ENCODE measurements at places on chromosomes 2 and 18.

- DNase-seq = peak; percentile 52
These were observed 161.2 kb upstream of the PIEZO2 start for GRCh38 chr18:11310476-11311086.

- no peak for DNase-seq
These were observed 24.5 kb downstream of the CREG2 start for GRCh38 chr2:101362777-101363176.

DNA sequence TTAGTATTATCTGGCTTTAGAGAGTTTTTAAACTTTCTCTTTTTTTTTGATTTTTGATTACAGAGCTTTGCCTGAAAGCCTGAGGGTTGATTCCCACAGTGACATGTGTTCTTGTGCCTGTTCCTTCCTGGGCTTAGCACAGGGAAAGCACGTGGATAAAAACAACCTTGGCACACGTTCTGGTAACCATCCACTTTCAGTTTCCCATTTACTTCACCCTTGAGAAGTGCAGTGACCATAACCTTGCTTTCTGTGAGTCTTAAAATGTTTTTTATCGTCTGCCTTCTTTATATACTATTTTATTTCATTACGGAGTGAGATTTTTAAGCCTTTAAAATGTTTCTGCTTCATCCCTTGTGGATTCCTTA is 11.5 kb downstream of the CD226 start:
- DNase-seq = no peak

- DNase-seq = no peak
These were observed 226.5 kb downstream of the IRS1 start for GRCh38 chr2:226573158-226573557.

DNA sequence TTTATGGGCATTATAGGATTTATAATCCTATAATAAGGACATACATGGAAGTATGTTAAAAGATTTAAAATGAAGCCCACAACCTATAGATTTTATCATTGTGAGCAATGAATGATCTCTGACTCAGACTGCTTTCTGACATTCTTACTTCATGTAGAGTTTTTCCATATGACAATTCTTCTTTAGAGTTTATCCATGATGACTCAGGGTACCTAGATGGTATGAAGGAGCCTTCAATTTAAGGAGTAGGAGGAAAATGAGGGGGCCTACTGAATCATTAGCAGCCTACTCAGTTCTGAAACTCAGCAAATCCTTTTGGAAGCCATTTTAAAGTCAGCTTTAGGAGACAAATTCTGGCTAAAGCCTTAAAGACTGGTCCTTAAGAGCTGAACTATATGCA is 10.4 kb downstream of the PELI1 start:
- DNase-seq = no peak

DNA sequence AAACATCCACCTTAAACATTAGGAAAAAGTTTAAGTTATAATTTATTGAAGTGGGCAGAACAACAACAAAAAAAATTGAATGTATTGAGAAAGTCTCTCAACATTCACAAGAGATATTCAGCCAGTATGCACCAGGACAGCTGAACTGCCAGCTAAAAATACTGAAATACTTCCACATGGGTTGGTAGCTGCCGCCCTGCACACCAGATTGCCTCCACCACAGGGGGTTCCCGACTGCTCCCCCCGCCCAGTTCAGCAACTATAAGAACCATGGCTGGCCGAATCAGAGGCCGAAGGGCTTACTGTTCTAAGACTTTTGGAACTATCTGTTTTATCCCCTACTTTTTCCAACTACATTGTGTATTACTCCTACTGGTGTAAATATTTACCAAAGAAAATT is 150.0 kb upstream of the LRP1B start:
- no peak for DNase-seq

GRCh38 chr2:44052584-44052983 is 56.8 kb upstream of the LRPPRC start:
- DNase-seq = no peak

DNA sequence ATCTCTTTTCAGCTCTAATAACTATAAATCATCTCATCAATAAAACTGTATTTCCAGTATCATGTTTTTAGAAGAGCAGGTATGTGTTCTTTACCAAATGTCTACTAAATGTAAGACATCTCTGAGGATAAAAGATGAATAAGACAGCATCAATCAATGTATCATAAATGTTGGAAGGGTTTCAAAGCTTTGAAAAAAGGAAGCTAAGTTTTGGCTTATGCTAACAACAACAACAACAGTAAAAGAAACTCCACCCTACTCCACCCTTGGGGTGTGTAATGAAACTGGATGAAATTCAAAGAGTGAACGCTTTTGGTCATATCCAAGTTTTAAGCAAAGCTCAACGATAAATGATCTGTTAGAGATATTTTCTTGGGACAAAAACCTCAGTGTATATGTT is 17.1 kb downstream of the PRKD3 start:
- DNase-seq = no peak

DNA sequence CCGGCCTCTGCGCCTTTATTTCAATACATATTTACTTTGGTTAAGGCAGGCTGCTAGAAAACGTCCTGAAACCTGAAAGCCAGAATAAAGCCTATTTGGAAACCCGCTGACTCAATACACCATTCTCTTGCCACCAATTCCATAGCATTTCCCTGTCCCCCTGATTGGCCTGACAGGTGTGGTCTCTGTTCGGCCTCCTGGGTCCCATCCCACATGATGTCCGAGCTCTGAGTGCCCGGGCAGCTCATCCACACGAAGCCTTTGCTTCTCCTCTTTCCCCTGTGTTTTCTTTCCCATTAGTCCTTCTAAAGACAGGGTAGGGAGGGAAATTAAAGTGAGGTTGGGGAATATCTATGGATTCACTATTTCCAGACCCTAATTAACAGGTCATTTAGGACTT is 42.6 kb upstream of the ZNF516 start:
- no peak for DNase-seq

GRCh38 chr2:143955401-143956065 is 564.4 kb downstream of the ZEB2 start:
- no peak for DNase-seq

DNA sequence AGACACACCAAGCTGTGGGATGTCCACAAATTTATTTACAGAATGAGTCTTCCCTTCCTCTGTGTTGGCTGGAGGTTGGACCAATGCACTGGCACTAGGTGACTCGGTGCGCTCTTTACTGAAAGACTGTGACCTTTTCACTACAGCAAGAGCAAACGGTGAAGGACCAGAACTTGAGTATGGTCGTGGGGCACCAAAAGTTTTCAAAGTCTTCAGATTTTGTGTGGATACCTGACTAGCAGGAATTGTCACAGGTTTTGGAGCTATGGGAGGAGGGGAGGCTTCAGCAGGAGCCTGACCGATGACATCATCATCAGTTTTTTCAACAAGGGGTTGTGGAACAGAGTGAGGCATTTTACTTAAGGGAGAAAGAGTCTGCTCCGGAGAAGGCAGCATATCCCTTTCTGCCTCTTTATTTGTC is 73.0 kb upstream of the GRB14 start:
- no peak for DNase-seq

DNA sequence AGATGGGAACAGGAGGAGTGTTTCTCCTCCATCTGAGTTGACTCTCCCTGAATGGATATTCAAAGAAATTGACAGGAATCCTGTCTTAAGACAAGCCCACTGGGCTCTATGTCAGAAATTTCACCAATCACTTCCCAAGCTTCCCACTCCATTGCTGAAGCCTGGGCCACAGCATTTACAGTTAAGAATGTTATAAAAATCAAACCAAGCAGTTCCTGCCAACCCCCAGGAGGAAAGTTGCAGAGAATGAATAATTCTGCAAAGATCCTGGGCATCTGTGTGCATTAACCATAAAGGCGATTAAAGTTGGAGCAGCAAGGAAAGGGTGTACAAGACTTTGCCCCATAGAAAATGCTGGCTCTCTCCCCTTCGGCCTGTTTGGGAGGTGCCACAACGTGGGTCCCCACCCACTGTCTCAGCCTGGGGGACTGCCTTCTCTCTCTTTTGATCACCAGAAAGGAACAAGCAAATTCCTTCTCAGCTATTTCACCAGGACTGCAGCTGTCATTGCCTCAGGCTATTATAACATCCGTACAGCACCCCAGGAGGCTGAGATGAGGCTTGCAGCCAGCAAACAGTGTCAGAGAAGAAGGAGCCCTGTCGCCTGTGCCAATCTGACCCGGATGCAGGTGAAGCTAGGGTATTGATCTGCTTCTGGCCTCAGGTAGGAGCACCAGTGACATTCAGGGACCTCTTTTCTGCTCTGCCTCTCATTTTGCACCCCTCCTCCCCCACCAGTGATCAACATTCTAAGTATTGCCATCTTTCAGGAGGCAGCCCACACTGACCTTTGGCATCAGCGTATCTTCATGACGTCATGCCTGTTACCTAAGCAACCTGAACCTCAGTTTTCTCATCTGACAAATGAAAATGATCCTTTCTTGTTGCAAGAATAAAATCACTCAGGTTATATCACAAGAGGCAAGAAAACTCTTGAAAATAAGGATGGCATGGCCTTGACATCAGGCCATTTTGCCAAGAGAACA is 219.0 kb downstream of the SH3BP4 start:
- no peak for DNase-seq

DNA sequence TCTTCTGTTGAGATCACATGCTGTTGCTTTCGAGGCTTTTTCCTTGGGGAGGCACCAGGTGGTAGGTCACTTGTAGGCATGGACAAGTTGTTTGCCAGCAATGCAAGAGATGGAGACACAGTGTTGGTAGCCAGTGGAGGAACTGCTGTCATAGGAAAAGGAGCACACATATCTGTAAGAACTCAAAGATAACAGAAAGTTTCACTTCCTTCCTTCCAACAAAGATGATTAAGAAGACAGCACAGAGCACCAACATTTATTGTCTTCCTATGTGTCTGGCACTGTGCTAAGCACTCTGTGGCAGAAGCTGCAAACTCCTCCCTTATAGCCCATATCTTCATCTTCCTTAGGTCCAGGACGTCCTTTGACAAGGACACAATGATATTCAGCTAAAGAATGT is 64.5 kb upstream of the AMMECR1L start:
- DNase-seq = peak; percentile 23

DNA sequence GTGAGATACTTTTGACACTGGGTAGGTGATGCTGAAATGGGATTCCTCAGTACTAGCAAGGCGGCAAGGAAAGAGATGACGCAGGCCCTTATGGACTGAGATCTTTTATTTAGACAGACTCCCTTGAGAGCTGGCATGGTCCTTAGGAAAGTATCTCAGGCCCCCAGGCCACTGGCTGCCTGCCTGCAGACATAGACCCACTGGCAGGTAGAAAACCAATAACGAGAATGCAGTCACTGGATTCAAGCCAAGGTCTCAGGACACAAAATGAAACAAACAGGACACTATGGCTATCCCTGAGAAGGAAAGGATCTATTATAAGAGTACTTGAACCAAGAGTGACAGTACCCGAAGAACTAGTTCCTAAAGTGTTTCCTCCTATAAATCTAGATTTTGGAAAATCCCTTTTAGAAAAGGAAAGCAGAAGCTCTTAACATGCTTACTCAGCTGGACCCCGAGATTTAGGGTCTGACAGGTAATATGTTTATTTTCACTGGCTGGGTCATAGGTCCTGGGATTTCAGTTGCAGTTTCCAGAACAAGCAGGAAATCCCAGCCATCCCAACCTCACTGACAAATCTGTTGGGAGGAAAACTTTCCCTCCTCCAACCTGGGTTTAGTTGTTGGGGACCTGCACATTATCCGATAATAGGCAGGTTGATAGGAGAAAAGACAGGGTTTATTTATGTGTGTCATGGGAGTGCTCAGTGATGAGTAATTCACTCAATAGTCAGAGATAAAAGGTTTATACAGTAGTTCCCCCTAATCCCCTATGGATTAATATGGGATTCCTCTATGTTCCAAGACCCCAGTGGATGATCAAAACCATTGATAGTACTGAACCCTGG is 44.5 kb downstream of the COMMD1 start:
- DNase-seq = no peak

- DNase-seq = no peak
These were observed 46.9 kb downstream of the CCBE1 start for GRCh38 chr18:59650266-59650820.

DNA sequence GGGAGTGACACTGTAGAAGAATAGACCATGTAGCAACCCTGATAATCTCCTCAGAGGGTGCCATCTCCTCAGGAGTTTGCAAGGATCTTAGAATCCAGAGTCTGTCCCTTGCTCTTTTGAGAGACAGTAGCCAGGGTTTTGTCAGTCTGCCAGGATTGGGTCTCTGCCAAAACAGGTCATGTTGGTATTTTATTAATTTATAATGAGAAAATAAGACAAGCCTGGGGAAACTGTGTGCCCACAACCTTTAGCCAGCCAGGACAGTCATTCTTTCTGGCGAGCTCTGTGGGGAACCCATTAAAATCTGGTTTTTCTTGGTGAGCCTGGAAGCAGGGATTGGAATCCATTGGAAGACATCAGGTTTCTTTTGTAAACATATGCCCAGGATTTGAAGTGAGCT is 78.6 kb downstream of the PTPRM start:
- DNase-seq = no peak

GRCh38 chr2:66561645-66562303 is 126.8 kb downstream of the MEIS1 start:
- no peak for DNase-seq

DNA sequence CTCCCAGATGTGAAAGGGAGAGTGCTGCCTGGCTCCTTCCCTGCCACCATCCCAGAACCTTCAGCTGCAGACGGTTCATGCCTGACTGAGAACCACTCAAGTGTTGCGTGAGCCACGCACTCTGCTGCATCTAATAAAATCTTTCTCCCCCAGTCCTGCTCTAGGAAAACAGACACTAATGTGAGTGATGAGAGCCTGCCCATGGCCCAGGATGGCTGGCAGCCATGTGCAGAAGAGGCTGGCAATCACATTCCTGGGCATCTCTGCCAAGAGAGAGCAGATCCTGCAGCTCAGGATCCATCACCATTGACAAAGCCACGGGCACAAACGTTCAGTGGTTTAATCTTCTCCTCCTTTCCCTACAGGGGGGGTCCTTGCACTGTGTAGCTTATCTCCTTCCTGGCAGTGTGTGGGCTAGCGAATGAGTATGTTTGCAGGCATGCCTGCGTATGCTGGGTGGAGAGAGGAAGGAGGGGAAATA is 477.5 kb downstream of the SLC4A3 start:
- no peak for DNase-seq

DNA sequence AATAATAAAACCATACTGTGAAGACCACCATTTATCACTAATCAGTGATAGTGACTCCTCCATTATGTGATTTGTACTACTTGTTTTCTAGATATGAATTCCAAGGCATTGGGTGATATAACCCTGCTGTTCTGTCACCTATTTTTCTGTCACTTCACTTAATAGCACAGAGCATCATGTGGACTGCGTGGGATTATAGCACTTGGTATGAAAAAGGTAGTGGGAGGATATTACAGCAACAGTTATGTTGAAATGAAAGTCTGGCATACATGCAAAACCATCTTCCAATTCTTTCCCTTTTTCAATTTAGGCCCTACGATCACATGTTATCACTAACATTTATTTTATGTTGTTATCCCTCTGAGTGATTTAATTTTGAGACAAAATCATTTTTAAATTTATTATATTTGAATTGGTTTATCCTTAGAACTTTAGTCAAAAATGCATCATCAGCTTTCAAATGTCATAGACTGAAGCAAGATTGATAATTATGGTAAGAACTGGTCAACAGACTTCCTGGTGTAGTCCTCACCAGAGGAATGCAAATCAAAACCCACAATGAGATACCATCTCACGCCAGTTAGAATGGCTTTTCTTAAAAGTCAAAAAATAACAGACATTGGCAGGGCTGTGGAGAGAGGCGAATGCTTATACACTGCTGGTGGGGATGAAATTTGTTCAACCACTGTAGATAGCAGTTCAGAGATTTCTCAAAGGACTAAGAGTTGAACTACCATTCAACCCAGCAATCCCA is 242.6 kb downstream of the IKZF2 start:
- no peak for DNase-seq
